ENCODE measurements at places on chromosomes 5 and 9.

GRCh38 chr9:117302487-117302886 lies 112.4 kb downstream of the ASTN2 start:
- DNase-seq, result no peak

DNA sequence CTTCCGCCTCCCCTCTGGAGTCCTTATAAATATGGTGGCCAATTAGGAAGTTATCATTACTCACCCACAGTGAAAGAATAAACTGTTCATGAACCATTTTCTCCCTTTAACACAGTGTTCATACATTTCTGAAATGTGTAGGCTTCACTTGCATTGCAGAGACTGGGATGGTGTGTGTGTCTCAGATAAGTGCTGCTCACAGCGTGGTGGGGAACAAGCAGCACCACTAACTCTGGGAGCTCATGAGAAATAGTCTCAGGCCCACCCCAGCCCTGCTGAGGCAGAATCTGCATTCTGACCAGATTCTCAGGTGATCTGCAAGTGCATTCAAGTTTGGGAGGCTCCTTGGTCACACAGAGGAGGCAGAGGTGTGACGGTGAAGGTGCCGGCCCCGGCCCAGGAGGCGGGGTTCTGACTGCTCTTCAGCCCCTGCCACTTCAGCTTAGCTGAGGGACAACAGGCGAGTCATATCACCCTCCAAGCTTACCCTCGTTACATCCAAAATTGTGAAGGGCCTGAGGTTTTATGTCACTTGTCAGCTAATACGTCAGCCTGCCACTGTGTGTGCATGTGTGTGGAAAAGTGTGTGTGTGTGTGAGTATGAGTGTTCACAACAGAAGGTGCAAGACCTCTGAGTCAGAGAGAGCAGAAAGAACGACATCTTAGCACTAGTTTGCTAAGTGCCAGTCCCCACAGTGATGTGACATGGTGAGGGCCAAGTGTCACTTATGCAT lies 34.7 kb downstream of the DAP start:
- DNase-seq, result no peak

- DNase-seq, result no peak
These were observed 69.7 kb downstream of the EFNA5 start for GRCh38 chr5:107601076-107601475.

DNA sequence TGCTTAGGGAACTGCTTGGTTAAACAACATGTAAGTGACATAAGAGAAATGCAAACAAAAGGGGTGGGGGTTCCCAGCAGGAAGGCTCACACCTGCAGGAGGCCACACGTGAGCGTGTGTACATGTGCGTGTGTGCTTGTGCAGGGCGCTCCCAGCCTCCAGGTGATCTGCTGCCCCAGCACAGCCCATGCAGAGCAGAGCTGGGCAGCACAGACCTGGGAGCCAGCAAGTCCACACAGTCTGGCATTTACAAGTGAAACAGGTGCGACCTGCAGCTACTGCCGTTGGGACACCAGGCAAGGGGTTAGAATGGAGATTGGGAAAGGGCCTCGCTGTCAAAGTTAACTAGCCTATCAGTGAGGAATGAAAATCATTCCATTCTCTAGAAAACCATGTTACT lies 41.8 kb downstream of the GRAMD2B start:
- no peak for DNase-seq

GRCh38 chr9:122302237-122303093 lies 37.8 kb downstream of the MRRF start:
- DNase-seq, result no peak

GRCh38 chr9:125241863-125242739 lies 958 bp upstream of the HSPA5 start:
- no peak for DNase-seq

DNA sequence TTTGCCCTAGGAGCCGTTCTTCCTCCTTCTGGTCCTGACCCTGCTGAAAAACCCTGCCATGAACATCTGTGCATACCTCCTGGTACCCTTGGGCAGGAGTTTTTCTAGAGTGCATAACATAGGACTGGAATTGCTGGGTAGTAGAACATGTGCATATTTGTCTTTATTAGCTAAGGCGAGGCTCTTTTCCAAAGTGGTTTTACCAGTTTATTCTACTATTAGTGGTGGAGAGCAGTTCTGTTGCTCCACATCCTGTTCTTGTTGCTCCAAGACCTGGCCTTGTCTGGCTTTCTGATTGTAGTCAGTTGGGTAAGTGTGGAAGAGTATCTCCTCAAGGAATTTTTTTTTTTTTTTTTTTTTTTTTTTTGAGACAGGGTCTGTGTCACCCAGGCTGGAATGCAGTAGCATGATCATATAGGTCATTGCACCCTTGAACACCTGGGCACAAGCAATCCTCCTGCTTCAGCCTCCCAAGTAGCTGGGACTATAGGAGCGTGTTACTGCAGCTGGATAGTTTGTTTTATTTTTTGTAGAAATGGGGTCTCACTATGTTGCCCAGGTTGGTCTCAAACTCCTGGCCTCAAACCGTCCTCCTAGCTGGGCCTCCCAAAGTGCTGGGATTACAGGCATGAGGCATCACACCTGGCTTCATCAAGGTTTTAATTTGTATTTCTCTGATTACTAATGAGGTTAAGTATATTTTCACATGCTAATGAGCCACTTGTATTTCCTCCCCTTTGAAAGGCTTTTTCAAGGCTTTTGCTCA lies 85.2 kb downstream of the SPRY4 start:
- DNase-seq, result no peak

DNA sequence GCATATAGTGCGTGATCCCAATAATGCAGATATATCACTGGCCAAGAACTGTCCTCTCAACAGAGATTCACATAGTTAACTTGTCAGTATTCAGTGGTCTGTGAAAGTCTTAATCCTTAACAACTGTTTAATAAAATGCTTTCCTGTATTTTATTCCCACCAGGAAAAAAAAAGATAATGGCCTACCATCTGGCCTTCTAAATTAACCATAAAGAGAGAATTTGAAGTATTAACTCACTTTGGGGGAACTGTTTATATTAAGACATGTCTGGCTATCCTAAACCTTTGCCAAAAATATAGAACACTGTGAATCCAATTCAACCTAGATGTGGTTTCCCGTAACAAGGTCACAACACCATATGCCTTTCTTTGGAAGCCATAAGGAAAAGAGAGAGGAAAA lies 818 bp upstream of the FREM1 start:
- DNase-seq, result no peak

DNA sequence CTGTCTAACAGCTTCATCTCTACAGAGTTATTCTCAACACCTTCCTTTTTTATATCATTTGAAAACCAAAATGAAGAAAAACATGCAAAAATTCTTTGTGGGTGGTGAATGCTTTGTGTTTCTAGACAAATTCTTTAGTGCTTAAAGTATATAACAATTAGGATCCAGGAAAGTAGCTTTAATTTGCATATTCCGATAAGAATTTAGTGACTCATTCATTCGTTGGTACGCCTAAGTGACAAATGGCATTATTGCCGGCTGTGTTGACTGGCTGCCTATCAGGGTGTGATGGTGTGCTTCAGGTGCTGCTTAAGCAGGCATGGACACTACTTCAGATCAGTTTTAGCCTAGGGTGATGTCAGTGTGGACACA lies 35.2 kb downstream of the LMNB1 start:
- no peak for DNase-seq

DNA sequence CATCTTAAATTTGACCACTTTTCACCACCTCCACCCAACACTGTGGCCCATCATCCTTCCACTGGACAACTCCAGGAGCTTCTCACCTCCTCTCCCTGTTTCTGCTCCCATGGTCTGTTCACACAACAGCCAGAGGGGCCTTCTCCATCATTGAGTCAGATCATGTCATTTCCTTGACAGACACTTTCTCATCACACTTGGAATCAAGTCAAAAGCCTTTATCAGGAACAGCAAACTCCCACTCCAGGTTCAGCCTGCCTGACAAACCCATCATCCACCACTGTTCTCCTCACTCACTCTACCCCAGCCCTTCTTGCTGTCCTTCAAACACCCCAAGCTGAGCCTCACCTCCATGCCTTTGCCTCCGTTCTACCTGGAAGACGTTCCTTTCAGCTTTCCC lies 78.4 kb upstream of the ADRA1B start:
- DNase-seq, result no peak

- DNase-seq, result peak; percentile 12
These were observed 131.9 kb downstream of the UGCG start for GRCh38 chr9:112028242-112029221.

DNA sequence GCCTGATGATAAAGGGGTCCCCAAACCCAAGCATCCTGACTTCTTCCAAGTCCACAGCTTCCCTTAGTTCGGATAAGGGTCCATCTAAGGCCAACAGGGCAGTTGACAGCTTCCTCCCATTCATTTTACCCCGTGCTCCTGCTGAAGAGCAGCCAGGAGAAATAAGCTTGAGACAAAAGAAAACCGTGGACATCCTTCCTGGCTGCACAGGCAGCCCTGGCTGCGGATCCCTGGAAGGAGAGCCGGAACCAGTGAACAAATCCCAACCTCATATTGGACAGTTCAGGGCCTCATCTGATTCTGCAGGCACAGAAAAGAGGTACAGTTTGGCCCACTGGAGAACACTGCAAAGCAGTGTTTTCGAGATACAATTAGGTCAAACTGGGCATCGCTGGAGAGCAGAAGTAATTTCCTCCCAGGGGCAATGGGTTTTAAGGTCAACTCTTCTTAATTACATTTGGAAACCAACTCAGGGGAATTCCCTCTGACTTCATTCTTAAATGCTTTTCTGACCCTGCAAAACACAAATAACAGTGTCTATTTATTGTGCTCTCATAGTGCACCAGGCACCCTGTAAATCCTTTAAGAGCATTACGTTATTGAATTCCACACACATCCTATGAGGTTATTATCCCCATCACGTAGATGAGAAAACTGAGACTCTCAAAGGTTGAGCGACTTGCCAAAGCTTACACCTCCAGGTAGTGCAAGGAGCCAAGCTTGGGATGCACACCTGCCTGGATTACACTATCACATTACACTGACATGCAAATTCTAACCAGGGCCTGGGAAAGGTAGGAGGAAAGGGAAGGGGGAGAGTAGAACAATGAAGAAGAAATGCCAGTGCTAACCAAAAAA lies 21.2 kb downstream of the ADAM19 start:
- DNase-seq, result no peak

DNA sequence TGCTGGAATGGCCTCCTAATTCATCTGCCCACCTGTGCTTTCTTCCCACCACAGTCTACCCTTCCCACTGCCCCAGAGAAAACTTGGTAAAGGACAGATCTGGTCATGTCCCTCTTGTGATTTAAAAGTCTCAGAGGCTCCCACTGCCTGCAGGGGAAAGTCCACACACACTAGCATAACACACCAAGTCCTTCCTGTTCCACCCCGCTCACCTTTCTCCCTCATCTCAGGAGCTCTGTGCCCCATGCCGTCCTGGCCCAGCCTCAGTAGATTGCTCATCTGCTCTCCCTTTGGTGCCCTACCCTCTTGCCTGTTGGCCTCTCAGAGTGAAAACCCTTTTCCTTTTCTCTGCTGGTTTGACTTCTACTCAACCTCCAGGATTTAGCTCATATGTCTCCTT lies 111.4 kb upstream of the MAP3K1 start:
- DNase-seq, result no peak

DNA sequence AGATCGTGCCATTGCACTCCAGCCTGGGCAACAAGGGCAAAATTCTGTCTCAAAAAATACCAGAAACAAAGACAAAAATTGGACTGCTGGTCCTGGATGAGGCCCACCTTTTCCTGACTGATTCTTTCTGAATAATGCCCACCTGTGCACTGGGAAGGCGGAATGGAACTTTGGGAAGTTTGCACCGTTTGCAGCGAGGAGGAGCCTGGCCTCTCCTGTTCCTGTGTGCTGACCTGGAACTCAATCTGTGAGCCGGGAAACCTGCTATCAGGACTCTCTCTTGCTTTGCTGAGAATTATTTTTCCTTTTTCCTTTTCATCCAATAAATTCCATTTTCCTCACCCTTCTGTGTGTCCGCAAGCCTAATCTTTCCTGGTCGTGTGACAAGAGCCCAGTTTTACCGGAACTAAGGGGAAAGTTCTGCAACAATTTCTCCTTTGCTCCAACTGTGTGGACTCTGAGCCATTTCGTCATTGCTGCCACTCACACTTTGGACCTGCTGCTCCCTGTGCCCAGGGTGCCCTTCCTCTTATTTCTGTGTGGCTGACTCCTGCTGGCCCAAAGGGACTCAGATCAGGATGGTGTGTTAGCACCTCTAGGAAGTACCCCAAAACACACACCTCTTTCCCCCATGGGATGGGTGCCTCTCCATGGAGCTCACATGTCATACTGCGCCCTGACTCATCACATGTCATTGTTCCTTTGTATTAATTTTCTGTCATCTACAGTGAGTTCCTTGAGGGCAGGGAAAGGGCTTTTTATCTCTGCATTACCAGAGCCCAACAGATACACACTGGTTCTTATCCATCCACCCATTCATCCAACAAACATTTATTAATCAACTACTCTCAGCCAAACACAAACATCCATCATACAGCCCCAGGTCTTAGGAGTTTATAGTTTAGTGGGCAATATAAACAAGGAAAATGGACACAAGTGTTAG lies 4.7 kb upstream of the GLRX start:
- no peak for DNase-seq

DNA sequence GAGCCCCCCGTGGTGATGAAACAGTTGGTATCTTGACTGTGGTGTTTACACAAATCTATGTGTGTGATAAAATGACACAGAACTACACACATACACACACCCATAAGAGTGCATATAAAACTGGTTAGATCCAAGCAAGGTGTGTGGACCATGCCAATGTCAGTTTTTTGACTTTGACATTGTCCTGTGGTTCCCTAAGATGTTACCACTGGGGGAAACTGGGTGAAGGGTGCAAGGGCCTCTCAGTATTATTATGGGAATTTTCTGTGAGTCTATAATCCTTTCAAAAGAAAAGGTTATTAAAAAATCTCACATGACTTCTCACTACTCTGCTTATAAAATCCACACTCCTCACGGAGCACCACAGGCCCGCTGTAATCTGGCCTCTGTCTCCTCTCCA lies 13.4 kb upstream of the KCNIP1 start:
- no peak for DNase-seq

DNA sequence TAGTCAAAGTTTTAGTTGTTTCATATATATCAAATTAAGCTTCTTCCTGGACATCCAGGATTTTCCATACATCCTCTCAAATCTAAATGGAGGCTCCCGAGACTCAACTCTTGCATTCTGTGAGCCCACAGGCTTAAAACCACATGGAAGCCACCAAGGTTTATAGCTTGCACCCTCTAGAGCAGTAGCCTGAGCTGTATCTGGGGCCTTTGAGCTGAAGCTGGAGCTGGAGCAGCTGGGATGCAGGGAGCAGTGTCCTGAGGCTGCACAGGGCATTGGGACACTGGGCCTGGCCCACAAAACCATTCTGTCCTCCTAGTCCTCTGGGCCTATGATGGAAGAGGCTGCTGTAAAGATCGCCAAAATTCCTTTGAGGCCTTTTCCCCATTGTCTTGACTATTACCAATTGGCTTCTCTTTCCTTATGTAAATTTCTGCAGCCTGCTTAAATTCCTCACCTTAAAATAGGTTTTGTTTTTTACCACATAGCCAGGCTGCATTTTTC lies 151.0 kb downstream of the COX7C start:
- DNase-seq, result no peak

- DNase-seq, result no peak
These were observed 14.2 kb upstream of the ZNF883 start for GRCh38 chr9:113026200-113026599.

DNA sequence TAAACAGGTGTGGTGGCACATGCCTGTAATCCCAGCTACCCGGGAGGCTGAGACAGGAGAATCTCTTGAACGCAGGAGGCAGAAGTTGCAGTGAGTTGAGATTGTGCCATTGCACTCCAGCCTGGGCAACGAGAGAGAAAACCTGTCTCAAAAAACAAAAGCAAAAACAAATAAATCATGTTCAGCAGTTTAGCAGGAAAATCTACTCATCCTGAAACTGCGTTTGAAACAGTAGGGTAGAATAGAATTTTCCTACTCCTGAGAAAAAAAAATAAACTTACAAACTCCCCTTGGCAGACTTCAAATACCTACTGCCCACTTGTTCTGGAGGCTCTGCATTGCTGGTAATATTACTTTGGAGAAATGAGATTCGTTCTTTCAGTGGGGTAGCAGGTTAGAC lies 367.7 kb downstream of the GADD45G start:
- no peak for DNase-seq

Data from activated CD4-positive, alpha-beta T cell treated with anti-CD3 and anti-CD28 coated beads, Interleukin-2, amount 50 U/mL, for 4 hours (primary cell).